ENCODE measurements at places on chromosomes 13 and 19.

- no peak for DNase-seq
These were observed at the start of gene CSNK1G2 for GRCh38 chr19:1941146-1942077. CSNK1G2 (plus strand) TSS chr19:1941172; CDS start chr19:1969773, 28,601 bp downstream.

GRCh38 chr13:103883698-103884097 lies 817.5 kb upstream of the SLC10A2 start:
- DNase-seq: peak; percentile 14

DNA sequence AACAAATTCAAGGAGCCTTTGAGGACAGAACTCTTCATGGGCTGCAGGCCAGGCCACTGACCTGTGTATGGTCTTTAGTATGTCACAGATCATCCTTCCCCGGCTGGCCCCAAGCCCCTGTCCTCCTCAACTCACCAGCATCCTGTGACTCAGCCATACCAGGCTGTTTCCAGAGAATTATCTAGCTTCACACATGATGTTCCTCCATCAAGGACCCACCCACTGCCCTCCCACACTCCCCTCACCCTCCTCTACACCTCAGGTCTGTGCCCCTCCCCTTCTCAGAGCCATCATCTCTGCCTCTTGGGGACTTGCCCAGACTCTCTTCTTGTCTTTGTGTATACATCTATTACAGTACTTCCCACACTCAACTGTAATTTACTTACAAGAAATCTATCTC lies 14.7 kb downstream of the DCT start:
- no peak for DNase-seq

- no peak for DNase-seq
These were observed 638.9 kb downstream of the LIG4 start for GRCh38 chr13:107576430-107576829.

DNA sequence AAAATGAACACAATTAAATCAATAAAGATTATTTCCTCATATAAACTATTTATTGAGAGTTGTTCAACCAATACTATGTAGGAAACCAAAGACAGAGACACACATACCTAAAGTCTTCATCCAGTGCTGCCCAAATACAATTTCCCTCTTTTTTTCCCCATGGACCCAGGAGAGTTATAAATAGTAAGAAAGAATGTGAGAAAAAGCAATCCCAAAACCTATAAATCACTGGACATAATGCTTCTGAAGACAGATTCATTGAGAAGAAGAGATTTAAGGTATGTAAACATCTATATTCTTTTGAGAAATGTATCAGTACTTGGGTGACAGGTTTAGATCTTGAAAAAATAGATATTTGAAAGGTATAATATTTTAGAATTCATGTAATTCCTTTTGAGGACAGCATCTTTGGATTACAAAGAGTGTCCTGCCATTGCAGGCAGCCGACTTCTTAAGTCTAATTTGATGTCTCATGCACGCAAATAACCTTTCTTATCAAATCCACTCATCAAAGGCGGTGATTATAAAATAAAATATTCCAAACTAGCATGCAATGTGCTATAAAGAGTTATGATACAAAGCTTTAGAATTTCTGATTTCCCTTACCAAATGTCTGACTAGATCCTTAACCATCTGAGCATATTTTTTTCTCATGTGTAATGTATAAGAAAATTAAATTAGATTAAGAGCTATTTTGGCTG lies 739.4 kb downstream of the LIG4 start:
- peak; percentile 34 for DNase-seq

GRCh38 chr19:40810160-40810559 lies 11.2 kb downstream of the EGLN2 start:
- no peak for DNase-seq

GRCh38 chr19:13094771-13095392 lies 7.8 kb downstream of the LYL1 start:
- no peak for DNase-seq

DNA sequence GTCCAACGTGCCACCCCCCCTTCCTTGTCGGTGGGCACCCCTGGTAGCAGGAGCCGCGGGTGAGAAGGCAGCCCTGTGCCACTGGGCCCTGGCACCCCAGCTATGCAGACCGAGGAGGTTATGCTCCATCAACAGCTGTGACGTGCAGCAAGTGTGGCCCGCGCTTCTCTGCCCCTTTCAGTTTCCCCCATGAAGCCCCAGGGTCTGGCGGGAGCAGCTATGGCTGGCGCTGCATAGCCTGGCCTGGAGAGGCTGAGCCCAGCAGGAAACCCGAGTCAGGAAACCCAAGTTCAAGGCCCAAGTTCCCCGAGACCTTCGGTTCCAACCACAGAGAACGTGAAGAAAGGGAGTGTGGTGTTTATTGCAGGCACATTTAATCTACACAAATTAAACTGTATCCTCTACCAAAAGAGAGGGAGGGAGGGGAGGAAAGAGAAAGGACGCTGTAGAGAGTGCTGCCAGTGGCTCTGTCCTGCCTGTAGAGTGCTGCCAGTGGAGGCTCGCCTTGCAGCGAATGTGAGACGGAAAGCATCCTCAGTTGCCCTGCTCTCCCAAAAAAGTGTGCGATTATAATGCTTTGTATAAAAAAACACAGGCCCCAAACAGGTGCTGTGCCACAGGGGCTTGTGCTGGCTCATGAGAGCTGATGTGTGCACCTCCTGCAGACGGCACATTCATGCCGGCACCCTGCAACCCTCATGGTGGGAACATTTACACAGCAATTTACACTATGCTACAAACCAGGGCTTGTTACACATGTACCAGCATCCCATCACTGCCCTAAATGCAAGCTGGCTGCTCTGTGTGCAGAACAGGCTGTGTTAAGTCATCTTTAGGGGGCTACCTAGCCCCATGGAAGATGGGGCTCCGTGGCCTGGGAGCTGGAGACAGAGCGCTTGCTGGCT lies 16.3 kb downstream of the POP4 start:
- DNase-seq: no peak

DNA sequence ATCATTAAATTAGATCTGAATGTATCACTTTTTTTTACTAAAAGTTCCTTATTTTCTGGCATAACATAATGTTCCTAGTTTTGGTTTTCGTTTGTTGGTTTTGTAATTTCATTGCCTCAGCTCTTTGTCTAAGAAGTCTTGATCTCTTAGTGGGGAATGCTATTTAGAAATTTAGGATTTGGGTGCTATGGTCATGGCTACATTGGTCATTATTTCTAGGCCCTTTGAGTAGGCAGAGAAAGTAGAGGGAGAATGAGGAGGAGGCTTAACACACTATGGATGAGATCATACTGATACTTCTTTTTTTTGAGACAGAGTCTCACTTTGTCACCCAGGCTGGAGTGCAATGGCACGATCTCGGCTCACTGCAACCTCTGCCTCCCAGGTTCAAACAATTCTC lies 41.8 kb downstream of the PIBF1 start:
- no peak for DNase-seq

GRCh38 chr13:38606699-38607535 lies 80.0 kb upstream of the FREM2 start:
- no peak for DNase-seq

GRCh38 chr19:50328873-50329145 lies 368 bp downstream of the KCNC3 start:
- no peak for DNase-seq

DNA sequence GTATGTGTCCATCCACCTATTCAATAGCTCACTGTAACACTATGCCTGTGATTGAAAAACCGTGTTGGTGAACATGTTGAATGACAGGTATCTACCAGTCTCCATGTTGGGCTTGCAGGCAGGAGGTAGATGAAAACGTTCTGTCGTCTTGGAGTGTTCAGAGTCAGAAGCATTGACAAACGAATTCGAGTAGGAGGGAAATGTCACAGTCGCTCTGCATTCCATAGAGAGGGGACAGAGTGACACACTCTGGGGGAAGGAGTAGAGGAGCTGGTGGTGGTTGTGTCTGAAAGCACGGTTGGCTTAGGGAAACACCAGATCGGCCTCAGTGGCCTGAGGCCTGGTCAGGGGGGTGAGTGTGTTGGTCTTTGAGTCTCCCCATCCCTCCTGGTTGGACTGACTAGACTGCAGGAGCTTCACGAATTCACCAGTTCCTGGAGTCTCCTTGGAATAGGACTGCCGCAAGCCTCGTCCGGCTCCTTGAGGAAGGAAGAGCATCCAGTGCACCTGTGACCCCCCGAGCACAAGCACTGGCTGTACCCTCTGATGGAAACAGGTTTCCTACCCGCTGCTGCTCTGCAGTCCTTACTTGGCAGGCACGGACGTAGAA lies 105.0 kb upstream of the C1QTNF9B start:
- DNase-seq: no peak

- DNase-seq: no peak
These were observed 47.5 kb downstream of the NFIC start for GRCh38 chr19:3413796-3414327.

GRCh38 chr19:13866463-13867046 lies 10.4 kb upstream of the NANOS3 start:
- no peak for DNase-seq

- DNase-seq: peak; percentile 49
These were observed 278.7 kb downstream of the GPC6 start for GRCh38 chr13:93505104-93505952.

Measured in fibroblast of skin of abdomen (primary cell).